WTC11 (cell line): ENCODE measurements at places on chromosomes 13 and 19. TPM values are rescaled to one million over a fixed set of nuclear protein-coding genes. Genes with fewer than 3 reads are reported as not detected.
A peak's percentile ranks its signal among the peaks of the same experiment; 100 is the strongest.

PSG6 gene
- total RNA-seq = not detected in 3 replicates

GRCh38 chr13:79398915-79399314 lies 7.1 kb downstream of the RBM26 start:
- 0 out of 2 replicates have a peak overlapping the region, but pooled peaks have one; percentile 24 for H3K27ac ChIP-seq
- no peak overlapping the region for H3K4me3 ChIP-seq
- H3K4me1 ChIP-seq = peaks cover 52% of the 10 kb centered on the region
- H3K36me3 ChIP-seq = peaks cover 43% of the 10 kb centered on the region
- DNase-seq = no peak
- H3K27me3 ChIP-seq = no peaks in the 10 kb centered on the region

- no peaks in the 10 kb centered on the region for H3K27me3 ChIP-seq
- DNase-seq = no peak
- H3K4me3 ChIP-seq = no peak overlapping the region
- H3K36me3 ChIP-seq = no peaks in the 10 kb centered on the region
- H3K27ac ChIP-seq = 0 out of 2 replicates have a peak overlapping the region, but pooled peaks have one; percentile 0
Observed at GRCh38 chr13:41004875-41005693, 14.0 kb downstream of the ELF1 start.

ZIC5 gene
- 46.4 to 51.6 TPM (median 51.1 TPM) in 3 replicates for total RNA-seq

GRCh38 chr13:93108111-93108601 lies 118.5 kb upstream of the GPC6 start:
- no peaks in the 10 kb centered on the region for H3K27me3 ChIP-seq
- H3K36me3 ChIP-seq = no peaks in the 10 kb centered on the region
- no peak overlapping the region for H3K27ac ChIP-seq
- H3K4me1 ChIP-seq = peaks cover 12% of the 10 kb centered on the region
- DNase-seq = no peak

DNA sequence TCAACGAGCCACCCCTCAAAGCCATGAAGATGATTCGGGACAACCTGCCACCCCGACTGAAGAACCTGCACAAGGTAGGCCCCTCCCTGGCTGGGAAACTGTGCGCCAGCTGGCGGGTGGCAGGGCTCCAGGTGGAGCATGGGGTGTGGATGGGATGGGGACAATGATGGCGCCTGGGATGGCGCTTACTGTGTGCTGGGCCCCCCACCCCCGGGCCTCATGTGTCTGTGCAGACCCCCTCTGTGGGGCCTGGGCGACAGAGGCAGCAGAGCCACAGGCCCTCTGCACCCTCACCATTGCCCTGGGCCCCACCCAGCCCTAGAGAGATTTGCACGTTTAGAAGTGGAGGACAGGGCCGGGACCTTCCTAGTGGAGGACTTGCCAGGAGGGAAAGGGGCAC lies 19.0 kb upstream of the NCCRP1 start:
- H3K4me1 ChIP-seq = no peaks in the 10 kb centered on the region
- H3K27me3 ChIP-seq = no peaks in the 10 kb centered on the region
- no peaks in the 10 kb centered on the region for H3K36me3 ChIP-seq
- no peak overlapping the region for H3K4me3 ChIP-seq

DNA sequence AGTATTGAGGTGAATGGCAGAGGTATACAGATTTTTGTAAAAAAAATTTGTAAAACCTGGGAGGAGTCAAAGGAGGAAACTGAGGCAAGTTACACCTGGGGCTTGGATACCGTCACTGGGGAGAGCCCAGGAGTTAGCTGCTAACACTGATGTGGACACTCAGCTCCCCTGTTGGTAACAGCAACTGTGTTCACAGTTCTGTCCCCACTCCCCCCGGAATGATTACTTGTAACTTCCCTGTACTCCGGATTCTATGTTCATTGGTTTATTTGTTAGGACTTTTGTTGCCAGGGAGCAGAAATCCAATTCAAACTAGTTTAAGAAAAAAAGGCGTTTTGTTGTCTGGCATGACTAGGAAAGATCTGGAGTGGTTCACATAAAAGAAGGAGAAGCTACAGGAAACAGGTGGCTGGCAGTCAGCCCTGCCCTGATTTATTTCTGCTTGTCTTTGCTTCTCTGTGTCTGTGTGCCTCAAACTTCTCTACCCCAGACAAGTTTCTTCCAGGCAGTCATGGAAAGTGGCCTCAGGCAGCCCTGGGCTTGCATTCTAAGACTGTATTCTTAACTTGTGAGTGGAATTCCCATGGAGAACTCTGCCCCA lies 2.3 kb upstream of the GPR12 start:
- peaks cover 60% of the 10 kb centered on the region for H3K27me3 ChIP-seq
- no peaks in the 10 kb centered on the region for H3K36me3 ChIP-seq
- DNase-seq = no peak
- H3K4me3 ChIP-seq = no peak overlapping the region

- peak overlapping the region; percentile 86 for H3K4me3 ChIP-seq
- H3K27ac ChIP-seq = no peak overlapping the region
- peak; percentile 59 for DNase-seq
- H3K4me1 ChIP-seq = peaks cover 19% of the 10 kb centered on the region
- peaks cover 51% of the 10 kb centered on the region for H3K27me3 ChIP-seq
- no peaks in the 10 kb centered on the region for H3K36me3 ChIP-seq
Observed at GRCh38 chr13:36130552-36131221, 495 bp downstream of the DCLK1 start.

GRCh38 chr19:1245494-1246264 lies 2.7 kb upstream of the MIDN start:
- H3K4me1 ChIP-seq = peaks cover 14% of the 10 kb centered on the region
- DNase-seq = peak; percentile 40

PROZ gene
- total RNA-seq = not detected in 3 replicates

- no peaks in the 10 kb centered on the region for H3K27me3 ChIP-seq
- no peak for DNase-seq
- H3K4me1 ChIP-seq = peaks cover 2% of the 10 kb centered on the region
- no peak overlapping the region for H3K4me3 ChIP-seq
- no peaks in the 10 kb centered on the region for H3K36me3 ChIP-seq
- no peak overlapping the region for H3K27ac ChIP-seq
Observed at GRCh38 chr13:91946498-91947070, 548.2 kb downstream of the GPC5 start.

DNA sequence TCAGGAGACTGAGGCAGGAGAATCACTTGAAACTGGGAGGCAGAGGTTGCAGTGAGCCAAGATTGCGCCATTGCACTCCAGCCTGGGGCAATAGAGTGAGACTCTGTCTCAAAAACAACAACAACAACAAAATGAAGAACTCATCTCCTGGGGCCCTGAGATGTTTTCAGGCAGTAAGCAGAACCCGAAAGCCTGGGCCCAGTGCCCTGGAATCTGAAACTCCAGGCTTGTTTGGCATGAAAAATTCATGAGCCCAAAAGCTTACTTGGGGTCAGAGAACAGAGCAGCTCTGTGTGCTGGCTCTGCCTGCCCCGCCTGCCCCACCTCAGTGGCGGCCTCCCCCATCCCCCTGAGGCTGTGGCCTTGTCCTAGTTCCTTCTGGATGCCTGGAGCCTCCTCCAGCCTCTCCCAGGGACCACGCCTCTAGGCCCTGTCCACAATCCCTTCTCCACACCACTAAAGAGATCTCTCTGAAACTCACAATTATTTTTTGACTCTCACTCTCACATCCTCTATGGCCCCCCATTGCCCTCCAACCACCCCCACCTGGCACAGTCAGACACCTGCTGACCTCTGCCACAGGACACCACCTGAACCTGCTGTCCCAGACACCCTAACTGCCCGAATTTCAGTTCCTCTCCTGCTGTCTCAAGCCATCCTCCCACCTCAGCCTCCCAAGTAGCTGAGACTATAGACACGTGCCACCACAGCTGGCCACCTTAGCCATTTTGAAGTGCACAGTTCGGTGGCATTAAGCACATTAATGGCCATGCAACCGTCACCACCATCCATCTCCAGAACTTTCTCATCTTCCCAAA lies 6.9 kb upstream of the AP1M2 start:
- no peak for DNase-seq
- H3K4me1 ChIP-seq = no peaks in the 10 kb centered on the region
- H3K27me3 ChIP-seq = no peaks in the 10 kb centered on the region
- H3K27ac ChIP-seq = no peak overlapping the region
- H3K4me3 ChIP-seq = no peak overlapping the region

GRCh38 chr19:17325133-17325532 lies 9.5 kb downstream of the ANO8 start:
- no peak for DNase-seq
- H3K4me1 ChIP-seq = peaks cover 16% of the 10 kb centered on the region
- peaks cover 15% of the 10 kb centered on the region for H3K36me3 ChIP-seq
- H3K4me3 ChIP-seq = no peak overlapping the region

LRRC63 gene
- total RNA-seq = 0.11 TPM in 1 of 3 replicates, not detected in the others

DNA sequence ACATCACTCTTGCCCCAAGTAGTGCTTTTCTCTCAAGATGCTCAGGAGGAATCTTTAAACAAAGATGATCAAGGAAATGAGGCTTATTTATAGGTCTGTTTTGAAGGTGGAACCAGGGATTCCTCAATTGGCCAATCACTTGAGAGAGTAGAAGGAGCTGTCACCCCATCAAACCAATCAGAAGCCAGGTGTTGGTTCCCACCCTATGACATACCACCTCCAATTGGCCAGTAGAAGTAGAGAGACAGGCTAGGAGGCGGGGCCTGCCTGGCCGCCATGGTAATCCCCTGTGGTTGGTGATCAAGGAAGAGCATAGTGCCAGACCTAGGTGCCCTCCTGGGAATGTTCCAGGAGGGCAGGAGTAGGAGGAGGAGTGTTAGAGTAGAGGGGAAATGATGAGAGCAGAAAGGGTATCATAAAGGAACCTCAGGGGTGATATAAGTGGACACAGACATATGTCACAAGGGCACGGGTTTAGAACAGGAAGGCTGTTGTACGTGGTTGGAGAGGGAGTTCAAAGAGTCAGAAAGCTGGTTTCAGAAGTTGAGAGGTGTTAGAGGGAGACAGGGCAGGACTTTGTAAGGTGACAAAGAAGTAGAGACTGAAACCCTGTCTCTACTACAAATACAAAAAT lies 10.5 kb downstream of the PMIS2 start:
- DNase-seq = no peak
- no peak overlapping the region for H3K4me3 ChIP-seq
- H3K36me3 ChIP-seq = no peaks in the 10 kb centered on the region
- H3K27me3 ChIP-seq = peaks cover 30% of the 10 kb centered on the region
- no peak overlapping the region for H3K27ac ChIP-seq

GRCh38 chr19:16272945-16273344 lies 51.7 kb upstream of the KLF2 start:
- no peaks in the 10 kb centered on the region for H3K36me3 ChIP-seq
- no peaks in the 10 kb centered on the region for H3K27me3 ChIP-seq
- no peak overlapping the region for H3K27ac ChIP-seq

DNA sequence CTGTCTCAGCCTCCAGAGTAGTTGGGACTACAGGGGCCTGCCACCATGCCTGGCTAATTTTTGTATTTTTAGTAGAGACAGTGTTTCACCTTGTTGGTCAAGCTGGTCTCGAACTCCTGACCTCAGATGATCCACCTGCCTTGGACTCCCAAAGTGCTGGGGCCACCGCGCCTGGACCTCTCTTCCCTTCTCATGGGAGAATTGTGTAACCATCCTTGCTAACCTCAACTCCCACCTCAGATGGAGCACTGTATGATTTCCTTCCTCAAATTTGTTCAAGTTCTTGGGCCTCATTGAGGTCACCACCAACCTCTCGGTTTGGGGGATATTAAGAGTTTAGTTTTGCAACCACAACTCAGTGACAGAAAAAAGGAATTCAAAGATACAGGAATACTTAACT lies 10.7 kb downstream of the LILRA5 start:
- peaks cover 57% of the 10 kb centered on the region for H3K27me3 ChIP-seq
- DNase-seq = no peak
- H3K36me3 ChIP-seq = no peaks in the 10 kb centered on the region
- no peak overlapping the region for H3K4me3 ChIP-seq

ONECUT3 gene
- 0.04 TPM in 1 of 3 replicates, not detected in the others for total RNA-seq

DNA sequence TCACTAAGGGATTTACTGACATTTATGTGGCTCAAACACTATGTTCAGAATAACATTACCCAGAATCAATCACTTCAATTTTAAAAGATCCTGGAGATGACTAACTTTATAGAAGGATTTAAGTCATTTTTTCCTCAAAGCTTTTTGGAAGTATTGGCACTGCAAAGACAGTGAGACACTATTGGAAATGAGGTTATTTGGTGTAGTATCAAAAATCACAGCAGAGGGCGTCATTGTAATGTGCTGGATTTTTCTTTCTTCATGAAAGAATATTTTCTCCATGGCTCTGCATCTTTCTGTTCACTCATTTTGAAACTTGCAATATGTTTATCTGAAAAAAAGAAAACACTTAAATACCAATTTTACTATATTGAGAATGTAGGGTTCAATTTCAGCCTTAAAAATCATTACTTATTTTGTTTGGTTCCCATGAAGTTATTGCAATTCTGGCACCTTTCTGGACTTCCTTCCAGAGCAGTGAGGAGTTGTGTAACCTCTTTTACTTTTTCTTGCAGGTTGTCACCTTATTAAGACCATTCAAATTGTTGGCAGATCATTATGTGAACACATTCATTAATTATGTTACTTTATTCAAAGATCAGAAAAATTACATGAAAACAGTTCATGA lies 3.7 kb upstream of the CSNK1A1L start:
- no peaks in the 10 kb centered on the region for H3K27me3 ChIP-seq
- no peak overlapping the region for H3K4me3 ChIP-seq
- H3K36me3 ChIP-seq = peaks cover 2% of the 10 kb centered on the region
- peaks cover 20% of the 10 kb centered on the region for H3K4me1 ChIP-seq
- no peak for DNase-seq

GRCh38 chr13:107203146-107203847 lies 635.4 kb upstream of the ARGLU1 start:
- no peak overlapping the region for H3K4me3 ChIP-seq
- peak; percentile 43 for DNase-seq
- no peaks in the 10 kb centered on the region for H3K27me3 ChIP-seq
- H3K27ac ChIP-seq = no peak overlapping the region
- H3K4me1 ChIP-seq = peaks cover 21% of the 10 kb centered on the region

GRCh38 chr13:21668732-21669275 lies 2.1 kb upstream of the FGF9 start:
- no peaks in the 10 kb centered on the region for H3K36me3 ChIP-seq
- peaks cover 37% of the 10 kb centered on the region for H3K4me1 ChIP-seq
- peak overlapping the region; percentile 86 for H3K4me3 ChIP-seq
- peaks cover 76% of the 10 kb centered on the region for H3K27me3 ChIP-seq

PRR22 gene
- 2.6 to 3.3 TPM (median 3.0 TPM) in 3 replicates for total RNA-seq
